ENCODE measurements at places on chromosomes 4 and X.

DNA sequence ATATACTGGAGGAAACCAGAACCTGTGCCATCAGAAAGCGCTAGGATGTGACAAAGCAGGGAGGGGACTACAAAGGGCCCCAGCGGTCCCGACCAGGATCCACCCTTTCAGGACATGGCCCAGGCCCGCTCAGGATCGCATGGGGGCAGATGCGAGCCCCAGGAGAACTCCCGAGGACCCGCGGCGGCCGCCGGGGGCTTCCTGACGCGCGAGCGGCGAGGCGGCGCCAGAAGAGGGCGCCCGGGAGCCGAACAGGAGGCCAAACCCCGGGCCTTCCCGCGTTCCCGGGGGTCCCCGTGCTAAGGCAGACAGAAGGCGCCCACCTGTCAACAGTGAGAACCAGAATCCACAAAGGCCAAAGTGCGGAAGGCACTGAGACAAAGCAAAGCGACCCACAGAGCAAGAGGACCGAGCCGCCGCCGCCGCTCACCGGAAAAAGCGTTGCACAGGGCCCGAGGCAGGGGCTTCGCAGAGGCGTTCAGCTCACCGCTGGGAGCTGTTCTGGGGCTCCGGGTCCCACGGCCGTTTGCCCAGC, 7.3 kb upstream of the OPN1LW start:
- DNase-seq, result peak; percentile 68

DNA sequence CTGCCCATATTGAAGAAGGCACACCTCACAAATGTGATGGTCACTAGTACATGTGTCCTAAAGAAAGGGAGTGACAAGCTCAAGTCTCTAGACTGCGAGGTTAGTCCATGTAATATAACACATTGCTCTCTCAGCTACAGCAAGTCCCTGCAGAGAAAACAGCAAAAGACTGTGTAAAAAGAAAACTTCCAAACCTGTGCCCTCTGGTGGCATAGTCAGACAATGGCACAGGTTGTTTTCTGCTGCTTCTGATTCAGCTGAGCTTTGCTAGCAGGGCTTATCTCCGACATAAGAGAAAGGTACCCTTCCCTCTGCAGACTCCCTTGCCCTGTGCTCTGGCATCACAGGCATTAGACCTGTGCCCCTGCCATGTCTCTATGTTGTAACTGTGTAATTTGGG, 1.4 kb upstream of the SERPINA7 start:
- no peak for DNase-seq

DNA sequence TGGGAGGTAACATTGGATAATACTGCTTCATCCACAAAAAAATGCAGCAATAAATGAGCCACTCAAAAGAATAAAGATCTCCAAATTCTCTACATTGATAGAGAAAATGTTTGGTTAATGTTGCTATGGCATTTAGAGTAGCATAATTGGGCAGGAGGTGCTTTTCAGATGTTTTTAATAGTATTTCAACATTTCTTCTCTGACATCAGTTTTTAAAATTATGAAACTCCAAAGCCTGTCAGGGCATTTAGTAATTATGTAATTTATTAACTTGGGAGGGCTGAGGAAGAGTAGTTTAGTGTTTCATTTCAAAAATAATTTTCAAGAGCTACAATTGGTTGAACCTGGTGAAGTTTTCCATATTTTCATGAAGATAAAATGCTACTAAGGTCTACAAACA, 211.3 kb upstream of the INTU start:
- no peak for DNase-seq

GRCh38 chr4:138967313-138967712, 48.3 kb upstream of the NOCT start:
- DNase-seq, result no peak

GRCh38 chr4:57614257-57614932, 504.2 kb upstream of the IGFBP7 start:
- no peak for DNase-seq

GRCh38 chr4:15897577-15897976, 41.0 kb downstream of the FGFBP1 start:
- no peak for DNase-seq

- DNase-seq, result no peak
Measured at GRCh38 chrX:107700317-107700774, 72.0 kb downstream of the PRPS1 start.

Data from activated T-cell treated with anti-CD3 and anti-CD28 coated beads for 48 hours (primary cell).